Omental fat pad (tissue), 4 donors: ENCODE measurements at places on chromosomes 7 and 10. TPM values are rescaled to one million over a fixed set of nuclear protein-coding genes. Genes with fewer than 3 reads are reported as not detected.

Gene HOGA1
- total RNA-seq, result 8.7 TPM

Gene CACNB2
- 2.0 TPM for total RNA-seq

Gene NPFFR1
- total RNA-seq, result 0.19 TPM

Gene GNGT1
- not detected for total RNA-seq

Gene EGR2
- total RNA-seq, result 5.0 TPM

Gene DNMBP
- total RNA-seq, result 32.3 TPM

Gene SPDYE6
- not detected for total RNA-seq

Gene TMEM176B
- 35.9 TPM for total RNA-seq

Gene KIN
- 7.7 TPM for total RNA-seq

- DNase-seq, result no peak
These were observed 35.2 kb downstream of the COL26A1 start for GRCh38 chr7:101397770-101398324.

DNA sequence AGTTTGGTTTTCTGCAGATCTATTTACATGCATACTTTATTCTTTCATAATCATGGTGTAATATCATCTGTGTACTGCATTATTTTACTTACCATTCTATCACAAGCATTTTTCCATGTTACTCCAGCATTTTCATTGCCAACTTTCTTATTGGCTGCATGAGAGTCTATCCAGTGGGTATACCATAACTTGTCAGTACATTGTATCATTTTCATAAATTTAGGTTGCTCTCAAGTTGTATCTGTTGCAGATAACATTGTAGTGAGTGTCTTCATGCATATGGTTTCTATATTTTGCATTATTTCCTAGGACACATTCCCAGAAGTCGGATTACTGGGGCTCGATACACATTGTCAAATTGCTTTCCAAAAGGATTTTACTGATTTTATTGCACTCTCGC, 87.2 kb upstream of the INSYN2A start:
- DNase-seq, result no peak

- DNase-seq, result no peak
These were observed 123.1 kb upstream of the ADO start for GRCh38 chr10:62681211-62681940.

DNA sequence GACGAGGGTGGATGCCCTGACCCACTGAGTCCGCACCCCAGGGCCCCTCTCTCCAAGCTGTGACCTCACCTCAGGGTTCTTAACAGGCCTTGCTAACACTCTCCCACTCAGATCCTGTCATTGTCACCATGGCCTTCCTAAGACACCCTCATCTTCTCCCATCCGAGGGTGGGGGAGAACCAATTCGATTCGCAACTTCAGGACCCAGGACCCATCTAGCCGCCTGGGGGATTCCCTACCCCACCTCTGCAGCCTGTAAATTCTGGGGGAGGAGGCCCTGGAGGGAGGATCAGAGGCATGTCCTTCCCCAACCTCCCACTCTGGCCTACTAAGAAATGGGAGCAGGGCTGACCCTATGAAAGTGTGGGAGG, 17.4 kb downstream of the TRIM8 start:
- no peak for DNase-seq

DNA sequence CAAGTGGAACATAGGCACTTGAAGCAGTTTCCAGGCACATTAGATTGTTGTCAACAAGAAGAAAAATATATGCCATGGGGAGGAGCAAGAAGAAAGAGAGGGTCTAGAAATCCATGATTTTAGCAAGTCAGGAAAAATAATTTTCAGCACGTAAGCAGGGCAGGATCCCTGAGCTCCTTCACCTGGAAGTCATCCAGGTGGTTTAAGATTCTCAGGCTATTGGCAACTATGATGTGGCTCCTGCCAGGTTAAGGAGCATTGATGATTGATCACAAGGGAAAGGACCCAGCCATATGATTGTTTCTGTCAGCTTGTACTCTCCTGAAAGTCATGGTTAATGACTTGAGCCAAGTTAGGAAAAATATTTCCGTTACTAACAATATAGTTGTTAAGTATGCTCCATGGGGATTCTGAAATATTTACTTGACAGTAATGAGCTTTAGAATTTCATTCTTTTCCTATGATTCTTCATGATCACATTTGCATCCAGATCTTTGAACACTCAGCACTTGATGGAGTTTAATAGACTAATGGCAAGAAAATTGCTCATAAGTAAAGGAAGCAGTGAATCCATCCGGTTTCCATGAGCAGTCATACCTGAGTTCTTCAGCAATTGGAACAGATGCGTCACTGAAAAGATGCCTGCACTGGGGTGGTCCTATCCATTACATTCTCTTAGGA, 209.1 kb downstream of the BICC1 start:
- no peak for DNase-seq

DNA sequence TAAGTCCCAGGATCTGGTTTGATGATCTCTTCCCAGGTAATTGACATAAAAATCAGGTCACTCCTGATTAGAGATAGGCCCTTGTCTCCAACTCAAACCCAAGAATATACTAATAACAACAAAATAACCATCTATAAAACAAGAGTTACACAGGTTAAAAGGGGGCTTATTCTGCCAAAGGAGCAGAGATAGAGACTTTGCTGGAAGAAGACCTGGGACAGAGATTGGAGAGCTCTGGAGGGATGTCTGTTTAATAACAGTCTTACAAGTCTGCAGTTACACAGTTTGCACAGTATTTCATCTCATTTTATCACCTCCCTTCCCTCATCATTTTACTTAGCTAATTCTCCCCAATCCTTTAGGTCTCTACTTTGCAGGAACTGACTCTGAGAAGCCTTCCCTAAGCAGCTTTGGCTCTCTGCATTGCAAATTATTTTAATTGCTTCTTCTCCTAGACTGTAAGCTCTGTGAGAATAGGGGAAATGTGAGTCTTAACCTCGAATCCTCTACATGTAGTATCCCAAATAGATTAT, 3.7 kb upstream of the ZNF438 start:
- DNase-seq, result no peak

- DNase-seq, result no peak
These were observed 31.7 kb downstream of the STAM start for GRCh38 chr10:17675638-17676037.

GRCh38 chr10:113475381-113475807, 77.5 kb upstream of the HABP2 start:
- DNase-seq, result no peak

DNA sequence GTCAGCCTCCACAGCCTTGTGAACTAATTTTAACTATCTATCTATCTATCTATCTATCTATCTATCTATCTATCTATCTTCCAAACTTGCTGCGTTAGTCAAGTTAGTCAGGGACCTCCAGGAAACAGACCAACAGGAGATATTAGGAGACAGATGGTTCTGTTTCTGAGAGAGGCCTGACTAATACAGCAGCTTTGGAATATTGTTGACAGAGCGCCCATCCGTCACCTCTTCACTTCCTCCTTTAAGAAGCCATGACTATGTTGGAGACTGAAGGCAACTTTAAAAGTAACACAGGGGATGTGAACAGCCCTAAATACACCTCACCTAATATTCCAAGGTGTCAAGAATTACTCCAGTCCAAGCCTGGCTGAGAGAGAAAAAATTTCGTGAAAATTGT, 280.9 kb upstream of the IGFBP3 start:
- DNase-seq, result no peak
